ENCODE measurements at places on chromosomes 1 and 21. TPM values are rescaled to one million over a fixed set of nuclear protein-coding genes. Genes with fewer than 3 reads are reported as not detected.

GRCh38 chr21:44475266-44475845 lies 20.0 kb downstream of the LRRC3 start:
- H3K27me3 ChIP-seq: no peaks in the 10 kb centered on the region
- DNase-seq: no peak
- H3K4me1 ChIP-seq: no peaks in the 10 kb centered on the region
- no peak overlapping the region for H3K27ac ChIP-seq

DNA sequence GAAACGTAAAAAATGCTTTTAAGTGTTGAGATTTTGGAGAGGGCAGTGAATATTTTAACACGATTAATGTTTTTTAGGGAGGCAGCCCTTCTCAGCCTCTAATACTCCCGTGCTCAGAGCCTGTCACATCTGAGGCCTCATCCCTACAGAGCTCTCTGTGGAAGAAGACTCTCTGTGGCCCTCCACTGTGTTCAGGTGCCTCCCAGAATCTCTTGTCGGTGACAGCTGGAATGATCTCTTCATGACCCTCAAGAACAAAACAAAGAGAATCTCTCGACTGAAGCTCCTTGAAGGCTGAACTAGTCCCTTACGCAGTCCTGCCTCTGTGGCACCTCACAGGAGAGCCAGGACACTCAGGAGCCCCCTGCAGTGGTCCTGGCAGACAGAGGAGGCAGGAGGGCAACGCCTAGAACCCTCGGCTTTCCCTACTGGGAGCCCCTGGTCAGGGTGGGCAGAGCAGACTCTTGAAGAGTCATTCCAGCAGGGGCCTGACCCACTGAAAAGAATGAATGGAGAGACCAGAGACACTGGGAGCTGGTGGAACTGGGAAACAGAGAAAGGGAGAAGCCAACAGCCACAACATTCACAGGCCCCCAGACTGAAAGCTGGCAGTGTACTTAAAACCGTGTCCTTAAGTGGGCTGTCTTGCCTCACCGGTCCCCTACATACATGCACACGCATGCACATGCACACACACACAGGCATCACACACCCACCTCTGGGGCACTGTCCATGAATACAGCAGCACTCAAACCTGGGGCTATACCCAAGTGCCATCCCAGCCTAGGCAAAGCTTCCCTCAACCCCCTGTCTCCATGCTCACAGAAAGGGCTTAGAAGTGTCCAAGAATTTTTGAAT lies 67.5 kb upstream of the ANGPTL1 start:
- no peak overlapping the region for H3K4me3 ChIP-seq
- peaks cover 2% of the 10 kb centered on the region for H3K27me3 ChIP-seq
- no peaks in the 10 kb centered on the region for H3K36me3 ChIP-seq
- peak overlapping the region; percentile 95 for H3K27ac ChIP-seq

DNA sequence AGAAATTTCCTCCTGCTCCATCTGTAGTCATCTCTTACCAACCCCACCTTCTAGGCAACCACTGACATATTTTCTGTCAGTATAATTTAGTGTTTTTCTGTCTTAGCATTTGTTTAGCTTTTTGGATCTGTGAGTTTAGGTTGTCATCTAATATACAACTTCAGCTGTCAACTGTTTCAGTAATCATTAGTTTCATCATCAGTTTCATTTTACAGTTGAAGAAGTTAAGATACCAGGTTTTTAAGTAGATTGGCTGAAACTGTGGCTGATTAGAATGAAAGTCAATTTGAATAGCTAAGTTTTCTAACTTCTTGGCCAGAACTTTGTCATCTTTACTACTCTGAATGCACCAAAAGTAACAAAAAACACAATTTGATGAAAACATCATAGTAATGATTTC lies 1957.3 kb downstream of the NCAM2 start:
- H3K4me3 ChIP-seq: no peak overlapping the region
- no peaks in the 10 kb centered on the region for H3K36me3 ChIP-seq
- no peaks in the 10 kb centered on the region for H3K27me3 ChIP-seq
- H3K4me1 ChIP-seq: no peaks in the 10 kb centered on the region

The MYBPH gene
- total RNA-seq: not detected

- H3K27ac ChIP-seq: peak overlapping the region; percentile 53
- peaks cover 16% of the 10 kb centered on the region for H3K4me1 ChIP-seq
- H3K4me3 ChIP-seq: peak overlapping the region; percentile 18
- DNase-seq: peak; percentile 66
Measured at GRCh38 chr1:156140879-156141707, 12.3 kb upstream of the SEMA4A start.

The VHLL gene
- 0.77 TPM for total RNA-seq

The HMGN2 gene
- 1,051 TPM for total RNA-seq

DNA sequence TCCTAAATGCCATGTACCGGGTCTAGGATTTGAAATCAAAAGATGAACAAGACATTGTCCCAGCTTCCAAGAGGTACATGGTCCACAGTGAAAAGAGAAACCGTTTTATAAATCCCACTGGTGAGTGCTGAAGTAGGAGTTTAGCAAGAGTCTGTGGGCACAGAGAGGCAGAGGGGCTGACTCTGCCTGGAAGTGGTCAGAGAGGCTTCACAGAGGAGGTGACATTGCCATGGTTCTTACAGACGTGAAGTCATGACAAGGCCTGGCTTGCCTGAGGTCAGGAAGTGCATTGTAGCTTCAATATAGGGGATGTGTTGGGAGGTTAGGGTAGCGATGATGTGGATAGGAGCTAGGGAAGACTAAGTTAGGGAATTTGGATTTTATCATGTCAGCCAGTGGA lies 28.4 kb downstream of the MAPKAPK2 start:
- H3K27ac ChIP-seq: peak overlapping the region; percentile 65
- no peak overlapping the region for H3K4me3 ChIP-seq
- peaks cover 52% of the 10 kb centered on the region for H3K4me1 ChIP-seq

The DIRAS3 gene
- total RNA-seq: 1.1 TPM

DNA sequence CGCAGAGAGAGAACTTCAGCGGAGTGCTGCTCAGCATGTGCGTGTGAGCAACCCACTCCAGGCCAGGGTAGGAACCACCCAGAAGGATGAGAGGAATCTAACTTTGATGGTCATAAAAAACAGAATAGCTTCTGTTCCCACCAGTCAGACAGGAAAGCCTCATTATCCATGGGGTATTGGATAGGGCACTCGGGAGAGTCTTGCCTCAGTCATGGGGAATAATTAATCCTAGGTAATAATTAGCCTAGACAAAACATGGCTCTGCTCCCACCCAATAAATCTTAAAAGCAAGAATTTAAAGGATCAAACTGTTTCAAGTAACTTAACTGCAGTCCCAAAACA lies 35.3 kb downstream of the LDLRAD1 start:
- no peaks in the 10 kb centered on the region for H3K36me3 ChIP-seq
- no peak for DNase-seq
- peak overlapping the region; percentile 14 for H3K27ac ChIP-seq

DNA sequence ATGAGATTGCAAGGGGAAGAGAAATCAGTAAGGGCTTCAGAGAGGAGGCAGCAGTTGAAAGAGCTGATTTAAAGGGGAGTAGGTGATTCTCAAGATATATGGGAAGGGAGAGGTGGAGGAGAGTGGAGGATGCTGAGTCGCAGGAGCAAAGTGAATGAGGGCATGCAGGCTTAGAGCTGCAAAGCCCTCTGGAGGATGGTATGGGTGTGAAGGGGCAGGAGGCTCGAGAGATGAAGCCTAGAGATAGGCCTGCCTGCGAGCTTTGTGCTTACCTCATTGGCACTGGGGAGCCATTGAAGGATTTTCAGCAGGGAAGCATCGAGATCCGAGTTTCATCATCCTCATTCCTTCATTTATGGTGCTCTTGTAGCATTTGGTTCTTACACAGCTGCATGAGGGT lies 15.8 kb upstream of the SH2D2A start:
- no peaks in the 10 kb centered on the region for H3K36me3 ChIP-seq
- no peaks in the 10 kb centered on the region for H3K4me1 ChIP-seq
- no peak overlapping the region for H3K4me3 ChIP-seq
- peaks cover 62% of the 10 kb centered on the region for H3K27me3 ChIP-seq
- no peak overlapping the region for H3K27ac ChIP-seq

GRCh38 chr21:36125512-36126207 lies 9.2 kb upstream of the CBR3 start:
- H3K4me3 ChIP-seq: peak overlapping the region; percentile 67
- peaks cover 16% of the 10 kb centered on the region for H3K27me3 ChIP-seq
- H3K36me3 ChIP-seq: no peaks in the 10 kb centered on the region
- peaks cover 8% of the 10 kb centered on the region for H3K4me1 ChIP-seq
- H3K27ac ChIP-seq: no peak overlapping the region

The FLG gene
- not detected for total RNA-seq

The CLCA4 gene
- total RNA-seq: not detected

The TEDDM1 gene
- total RNA-seq: not detected

The APCS gene
- total RNA-seq: not detected

DNA sequence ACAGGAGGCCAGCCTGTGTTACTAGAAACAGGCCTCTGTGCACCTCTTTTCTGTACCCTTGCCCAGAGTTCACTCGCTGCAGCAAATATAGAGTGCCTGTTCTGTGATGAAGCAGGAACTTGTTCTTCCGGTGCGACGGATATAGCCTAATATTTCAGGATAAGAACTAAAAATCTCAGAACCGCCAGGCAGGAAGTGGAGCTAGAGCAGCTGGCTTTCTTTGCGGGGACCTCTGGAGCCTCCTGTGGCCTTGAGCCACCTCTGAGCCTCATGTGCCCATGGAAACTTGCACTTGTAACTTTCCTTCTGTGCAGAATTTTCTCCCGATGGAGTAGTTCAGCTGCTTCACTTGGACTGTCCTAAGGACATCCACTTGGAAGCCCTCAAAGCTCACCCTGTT lies 44.5 kb upstream of the VAMP3 start:
- DNase-seq: no peak
- H3K27ac ChIP-seq: no peak overlapping the region
- H3K27me3 ChIP-seq: no peaks in the 10 kb centered on the region

DNA sequence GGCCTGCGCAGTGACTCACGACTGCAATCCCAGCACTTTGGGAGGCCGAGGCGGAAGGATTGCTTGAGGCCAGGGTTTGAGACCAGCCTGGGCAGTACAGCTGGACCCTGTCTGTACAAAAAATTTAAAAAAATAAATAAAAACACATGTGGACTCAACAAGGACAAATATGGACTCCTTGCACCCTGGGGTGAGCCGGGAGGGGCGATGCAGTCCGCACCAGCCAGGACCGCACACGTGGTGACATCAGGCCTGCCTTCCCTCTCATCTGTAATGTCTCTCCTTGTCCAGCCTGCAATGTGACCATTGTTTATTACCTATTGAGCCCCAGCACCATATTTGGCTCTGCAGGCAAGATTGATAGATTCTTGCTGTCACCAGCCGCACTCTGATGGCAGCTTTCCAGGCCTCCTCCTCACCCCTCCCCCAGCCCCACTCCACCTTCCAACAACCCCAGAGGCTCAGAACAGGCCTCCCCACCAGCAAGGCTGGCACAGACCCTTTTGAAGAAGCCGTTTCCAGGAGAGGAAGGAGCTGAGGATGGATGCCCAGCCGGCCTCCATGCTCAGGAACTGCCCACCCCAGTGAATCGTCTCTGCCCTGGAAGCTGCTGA lies 55.2 kb downstream of the IRF2BP2 start:
- no peak overlapping the region for H3K4me3 ChIP-seq
- no peaks in the 10 kb centered on the region for H3K27me3 ChIP-seq
- no peaks in the 10 kb centered on the region for H3K36me3 ChIP-seq
- no peak for DNase-seq
- H3K27ac ChIP-seq: peak overlapping the region; percentile 86
- H3K4me1 ChIP-seq: peaks cover 36% of the 10 kb centered on the region

- H3K27ac ChIP-seq: peak overlapping the region; percentile 32
- H3K36me3 ChIP-seq: peaks cover 3% of the 10 kb centered on the region
- no peak for DNase-seq
- no peak overlapping the region for H3K4me3 ChIP-seq
- no peaks in the 10 kb centered on the region for H3K27me3 ChIP-seq
- peaks cover 11% of the 10 kb centered on the region for H3K4me1 ChIP-seq
Measured at GRCh38 chr1:182229921-182230491, 161.6 kb downstream of the GLUL start.

DNA sequence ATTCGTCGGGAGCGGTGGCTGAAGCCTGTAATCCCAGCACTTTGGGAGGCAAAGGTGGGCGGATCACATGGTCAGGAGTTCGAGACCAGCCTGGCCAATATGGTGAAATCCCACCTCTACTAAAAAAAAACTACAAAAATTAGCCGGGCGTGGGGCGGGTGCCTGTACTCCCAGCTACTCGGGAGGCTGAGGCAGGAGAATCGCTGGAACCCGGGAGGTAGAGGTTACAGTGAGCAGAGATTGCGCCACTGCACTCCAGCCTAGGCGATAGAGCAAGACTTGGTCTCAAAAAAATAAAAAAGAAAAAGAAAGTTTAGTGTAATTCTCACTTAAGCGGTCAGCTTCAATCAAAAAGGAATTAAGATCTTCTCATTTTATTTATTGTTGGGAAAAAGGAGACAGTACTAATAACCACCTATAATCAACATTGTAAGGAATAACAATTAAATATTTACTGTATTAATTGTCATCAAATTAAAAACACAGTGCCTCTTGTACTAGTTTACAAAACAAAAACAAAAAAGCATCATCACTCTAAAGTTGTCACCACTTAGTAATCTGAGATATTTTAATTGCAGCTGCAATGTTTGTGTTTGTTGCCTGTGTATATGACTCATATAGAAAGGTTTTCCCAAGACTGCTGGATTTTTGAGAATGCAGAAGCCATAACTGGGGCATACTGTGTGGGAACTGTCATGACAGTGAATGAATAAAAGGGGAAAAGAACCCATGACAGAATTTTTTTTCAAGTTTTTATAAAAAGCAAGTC lies 3.7 kb downstream of the FBXO42 start:
- no peaks in the 10 kb centered on the region for H3K27me3 ChIP-seq
- peaks cover 29% of the 10 kb centered on the region for H3K4me1 ChIP-seq
- H3K4me3 ChIP-seq: peak overlapping the region; percentile 56
- no peak for DNase-seq

The CCT3 gene
- total RNA-seq: 346 TPM

GRCh38 chr1:117368116-117369108 lies 1.2 kb downstream of the MAN1A2 start:
- peaks cover 59% of the 10 kb centered on the region for H3K4me1 ChIP-seq
- H3K27me3 ChIP-seq: peaks cover 2% of the 10 kb centered on the region
- no peak for DNase-seq

- H3K4me3 ChIP-seq: no peak overlapping the region
- DNase-seq: no peak
- H3K27me3 ChIP-seq: peaks cover 25% of the 10 kb centered on the region
- H3K36me3 ChIP-seq: no peaks in the 10 kb centered on the region
Measured at GRCh38 chr1:35672116-35672515, 30.8 kb upstream of the PSMB2 start.

- no peaks in the 10 kb centered on the region for H3K27me3 ChIP-seq
- no peaks in the 10 kb centered on the region for H3K36me3 ChIP-seq
- DNase-seq: no peak
- H3K27ac ChIP-seq: no peak overlapping the region
- H3K4me3 ChIP-seq: no peak overlapping the region
Measured at GRCh38 chr1:24048205-24048869, 63.6 kb downstream of the MYOM3 start.

- no peak overlapping the region for H3K27ac ChIP-seq
- no peak for DNase-seq
- H3K4me1 ChIP-seq: no peaks in the 10 kb centered on the region
- peaks cover 5% of the 10 kb centered on the region for H3K27me3 ChIP-seq
Measured at GRCh38 chr1:86616433-86616832, 69.6 kb downstream of the CLCA4 start.

DNA sequence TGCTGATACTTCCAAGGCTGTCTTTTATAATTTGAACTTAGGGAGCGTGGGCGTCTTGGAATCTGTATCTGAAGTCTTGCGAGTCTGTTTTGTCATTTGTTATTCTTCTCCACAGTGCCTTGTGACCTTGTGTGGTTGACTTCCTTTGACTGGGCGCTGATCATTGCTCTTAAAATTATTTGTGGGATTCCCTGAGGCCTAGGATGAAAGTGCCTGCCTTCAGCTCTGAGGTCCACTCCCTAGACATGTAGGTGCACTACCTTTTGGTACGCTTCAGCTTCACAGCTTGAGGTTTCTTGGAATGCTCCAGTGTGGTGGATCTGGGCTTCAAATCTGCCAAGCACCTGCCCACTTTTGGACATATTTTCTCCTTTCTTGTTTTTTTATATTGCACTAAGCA lies 50.2 kb upstream of the IGSF5 start:
- no peak overlapping the region for H3K4me3 ChIP-seq
- H3K36me3 ChIP-seq: peaks cover 2% of the 10 kb centered on the region
- DNase-seq: no peak
- H3K27ac ChIP-seq: no peak overlapping the region

Measured in neural crest cell (in vitro differentiated cells).